ENCODE measurements at places on chromosomes 1 and 21.

DNA sequence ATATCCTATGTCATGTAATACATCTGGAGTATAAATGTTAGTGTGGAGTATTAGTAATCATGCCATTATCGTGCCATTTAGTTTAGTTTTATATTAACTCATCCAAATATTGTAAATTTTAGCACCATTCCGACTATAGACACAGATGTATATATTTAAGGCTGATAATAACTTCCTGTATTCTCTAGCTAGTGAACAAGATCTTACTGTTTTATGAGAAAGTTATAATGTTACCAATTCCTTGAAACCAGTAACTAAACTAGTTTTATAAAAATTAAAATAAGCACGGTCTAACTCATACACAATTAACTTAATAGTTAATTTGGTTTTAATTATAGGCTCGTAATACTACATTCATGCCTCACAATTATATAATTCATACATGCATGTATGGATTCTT lies 808.6 kb downstream of the USP25 start:
- no peak for DNase-seq

- no peak for DNase-seq
These were observed 37.1 kb downstream of the DDAH1 start for GRCh38 chr1:85427849-85428248.

GRCh38 chr1:32106663-32107275 lies 1.1 kb upstream of the KPNA6 start:
- DNase-seq, result no peak

GRCh38 chr1:112363636-112364035 lies 32.4 kb upstream of the CTTNBP2NL start:
- DNase-seq, result no peak

GRCh38 chr1:29310616-29311180 lies 74.4 kb downstream of the PTPRU start:
- DNase-seq, result no peak

DNA sequence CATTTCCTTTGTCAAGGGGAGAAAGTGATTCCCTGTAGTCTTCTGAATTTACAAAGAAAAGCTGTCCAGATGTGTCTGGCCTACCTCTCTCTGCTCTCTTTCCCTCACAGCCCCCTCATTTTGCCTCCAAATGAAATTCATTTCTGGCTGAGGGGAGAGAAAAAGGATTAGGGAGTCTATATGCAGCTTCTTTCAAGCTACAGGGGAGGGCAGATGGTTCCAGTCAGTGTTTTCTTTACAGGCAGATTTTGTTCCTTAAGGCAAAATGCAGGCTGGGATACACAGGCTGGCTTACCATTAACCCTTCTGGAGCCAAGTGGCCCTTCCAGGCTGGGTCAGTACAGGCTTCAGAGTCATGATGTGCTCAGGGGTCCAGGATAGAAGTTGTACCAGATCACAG lies 198.1 kb upstream of the USP24 start:
- DNase-seq, result no peak

GRCh38 chr1:185534801-185535200 lies 199.4 kb upstream of the HMCN1 start:
- DNase-seq, result no peak

- DNase-seq, result no peak
These were observed 15.7 kb downstream of the ASPM start for GRCh38 chr1:197130677-197131304.

DNA sequence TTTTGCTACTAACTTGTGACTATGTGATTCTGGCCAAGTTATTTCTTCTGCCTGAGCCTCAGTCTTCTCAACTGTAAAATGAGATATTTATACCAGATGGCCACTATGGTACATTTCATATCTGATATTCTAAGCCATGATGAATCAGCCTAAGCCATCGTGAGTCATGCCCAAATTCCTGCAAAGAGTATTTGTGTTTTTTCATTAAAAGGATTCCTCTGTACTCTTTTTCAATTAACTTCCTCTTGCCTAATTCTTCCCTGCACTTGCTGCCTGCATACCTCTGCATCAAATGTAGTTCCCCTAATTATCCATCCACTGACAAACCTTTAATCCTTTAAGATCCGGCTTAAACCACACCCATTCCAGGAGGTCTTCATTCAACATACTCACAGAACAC lies 575.1 kb upstream of the BEND5 start:
- no peak for DNase-seq

GRCh38 chr1:84133479-84133878 lies 10.6 kb upstream of the PRKACB start:
- DNase-seq, result no peak

- peak; percentile 39 for DNase-seq
These were observed 2.7 kb downstream of the RORC start for GRCh38 chr1:151828921-151829320.
